Progenitor cell of endocrine pancreas (in vitro differentiated cells): ENCODE measurements at places on chromosomes 2 and 18.

DNA sequence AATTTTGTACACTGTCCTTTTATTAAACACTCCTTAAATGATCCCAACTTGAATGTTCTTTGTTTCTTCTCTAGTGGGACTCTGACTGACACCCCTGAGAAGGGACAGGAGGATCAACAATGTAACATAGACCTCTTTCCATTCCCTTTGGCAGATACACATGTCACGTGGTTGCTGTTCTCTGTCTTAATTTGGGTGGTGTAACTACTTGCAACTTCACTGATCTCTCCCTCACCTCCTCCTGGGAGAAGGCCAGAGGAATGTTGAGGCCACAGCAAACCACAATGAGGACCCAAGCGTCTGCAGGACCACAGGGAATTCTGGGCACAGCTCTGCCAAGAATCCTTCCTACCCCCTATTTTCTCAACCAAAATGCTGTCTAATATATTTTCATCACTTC lies 205.6 kb downstream of the RTP5 start:
- DNase-seq, result no peak

- DNase-seq, result no peak
These were observed 231.9 kb downstream of the RND3 start for GRCh38 chr2:150255528-150255927.

DNA sequence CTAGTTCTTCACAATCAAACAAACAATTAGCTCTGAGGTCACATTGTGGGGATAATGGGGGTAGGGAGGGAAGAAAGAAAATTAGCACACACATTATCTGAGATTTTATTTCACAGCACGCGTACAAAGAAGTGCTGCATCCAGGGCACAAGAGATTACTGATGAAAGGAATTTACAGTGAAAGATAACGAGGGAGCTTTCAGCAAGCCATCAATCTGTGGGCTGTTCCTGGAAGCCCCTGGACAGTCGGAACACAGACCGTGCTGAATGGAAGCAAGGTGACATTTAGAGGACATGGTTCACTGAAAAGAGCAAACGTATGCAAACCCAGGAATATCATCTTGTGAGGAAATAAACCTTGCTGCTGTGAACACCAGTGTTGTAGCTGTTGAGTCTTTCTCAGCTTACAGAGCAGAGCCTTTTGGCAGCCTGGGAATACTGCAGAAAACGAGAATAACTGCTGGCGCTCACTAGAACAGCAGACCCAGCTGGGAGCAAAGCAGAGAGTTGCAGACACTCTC lies 63.2 kb downstream of the SCG2 start:
- no peak for DNase-seq

DNA sequence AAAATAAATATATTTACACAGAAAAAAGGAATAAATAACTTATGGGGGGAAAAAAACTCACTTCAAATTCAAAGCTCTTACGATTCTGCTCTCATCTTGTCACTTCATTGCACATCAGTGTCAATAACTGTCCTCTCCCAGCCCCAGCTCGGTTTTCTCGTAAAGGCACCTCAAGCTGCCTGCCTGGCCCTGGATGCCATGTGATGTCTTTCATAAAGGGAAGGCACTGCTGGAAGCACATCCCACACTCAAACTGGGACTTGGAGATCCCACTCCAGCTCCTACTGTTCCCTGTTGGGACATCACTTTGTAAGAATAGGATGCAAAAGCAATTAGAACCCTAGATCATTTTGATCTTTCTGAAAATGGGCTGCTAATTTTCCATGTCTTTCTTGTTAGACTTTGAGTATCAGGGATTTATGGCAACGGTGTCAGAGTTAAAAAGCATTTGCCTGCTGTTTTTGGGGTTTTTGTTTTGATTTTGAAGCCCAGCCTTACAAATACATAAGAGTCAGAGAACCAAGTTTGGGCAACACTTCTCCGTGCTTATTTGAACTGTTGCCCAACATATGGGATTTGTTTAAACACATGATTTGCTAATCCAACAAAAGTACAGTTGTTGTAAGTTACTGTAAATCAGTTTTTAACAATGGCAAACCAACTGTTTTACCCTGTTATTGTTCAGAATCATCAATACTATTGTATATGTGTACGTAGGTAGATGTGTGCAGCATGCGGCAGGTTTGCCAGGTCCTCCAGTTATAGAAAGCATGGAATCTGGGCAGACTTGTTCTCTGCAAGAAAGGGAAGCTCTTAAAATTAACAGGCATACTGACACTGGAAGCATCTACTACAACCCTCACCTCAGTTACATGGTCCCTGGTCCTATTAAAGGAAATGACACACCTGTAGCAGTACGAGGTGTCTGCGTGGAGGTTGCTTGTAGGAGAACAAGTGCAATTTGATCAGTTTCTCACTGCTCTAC lies 20.6 kb downstream of the SERTAD2 start:
- no peak for DNase-seq

DNA sequence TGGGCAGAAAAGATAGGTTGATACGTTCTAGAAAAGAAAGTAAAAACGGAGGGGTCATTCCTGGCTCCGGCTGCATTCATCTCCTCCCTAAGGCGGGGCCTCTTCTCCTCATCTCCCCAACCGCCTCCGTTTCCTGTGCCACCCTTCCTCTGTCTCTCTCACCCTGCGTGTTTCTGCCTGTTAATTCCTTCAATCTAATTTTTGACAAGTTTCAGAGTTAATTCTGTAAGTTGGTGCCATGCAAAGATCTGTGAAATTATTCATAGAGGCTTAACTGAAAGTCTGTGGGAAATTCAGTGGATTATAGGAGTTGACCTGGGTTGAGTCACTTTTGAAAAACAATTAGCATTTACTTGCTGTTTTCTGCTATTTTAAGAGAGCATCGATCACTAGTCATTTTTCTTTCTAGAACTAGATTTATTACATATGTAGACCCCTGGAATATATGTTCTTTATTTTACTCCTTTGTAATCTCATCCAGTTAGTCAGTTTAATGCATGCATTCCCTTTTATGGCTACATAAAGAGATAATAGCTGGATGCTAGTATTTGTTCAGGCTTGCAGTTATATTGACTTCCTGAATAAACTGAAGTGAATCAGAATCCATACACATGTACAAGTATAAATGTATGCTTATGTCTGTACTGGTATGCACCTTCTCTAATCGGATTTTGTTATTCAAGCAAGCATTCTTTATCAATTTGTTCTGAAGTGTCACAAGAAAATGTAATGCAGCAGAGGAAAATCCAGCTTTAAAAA lies 91.1 kb downstream of the EML6 start:
- no peak for DNase-seq

DNA sequence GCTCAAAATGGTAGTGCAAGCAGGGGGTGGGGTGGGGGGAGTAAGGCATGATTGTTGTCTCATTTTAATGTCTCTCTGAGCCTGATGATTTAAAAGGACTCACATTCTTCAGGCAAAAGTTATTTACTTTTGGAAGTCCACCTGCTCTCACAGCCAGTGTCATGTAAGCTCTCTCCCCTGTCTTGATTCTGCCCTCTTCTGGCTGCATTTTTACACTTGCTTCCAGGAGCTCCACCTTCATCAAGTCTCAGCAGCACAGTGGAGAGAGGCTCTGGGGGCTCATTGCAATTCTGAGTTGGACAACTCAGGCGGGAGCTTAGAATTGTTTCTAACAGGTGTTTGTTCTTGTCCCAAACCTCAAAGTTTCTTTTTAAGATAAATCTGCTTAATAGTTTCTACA lies 39.2 kb downstream of the GNAL start:
- DNase-seq, result no peak

DNA sequence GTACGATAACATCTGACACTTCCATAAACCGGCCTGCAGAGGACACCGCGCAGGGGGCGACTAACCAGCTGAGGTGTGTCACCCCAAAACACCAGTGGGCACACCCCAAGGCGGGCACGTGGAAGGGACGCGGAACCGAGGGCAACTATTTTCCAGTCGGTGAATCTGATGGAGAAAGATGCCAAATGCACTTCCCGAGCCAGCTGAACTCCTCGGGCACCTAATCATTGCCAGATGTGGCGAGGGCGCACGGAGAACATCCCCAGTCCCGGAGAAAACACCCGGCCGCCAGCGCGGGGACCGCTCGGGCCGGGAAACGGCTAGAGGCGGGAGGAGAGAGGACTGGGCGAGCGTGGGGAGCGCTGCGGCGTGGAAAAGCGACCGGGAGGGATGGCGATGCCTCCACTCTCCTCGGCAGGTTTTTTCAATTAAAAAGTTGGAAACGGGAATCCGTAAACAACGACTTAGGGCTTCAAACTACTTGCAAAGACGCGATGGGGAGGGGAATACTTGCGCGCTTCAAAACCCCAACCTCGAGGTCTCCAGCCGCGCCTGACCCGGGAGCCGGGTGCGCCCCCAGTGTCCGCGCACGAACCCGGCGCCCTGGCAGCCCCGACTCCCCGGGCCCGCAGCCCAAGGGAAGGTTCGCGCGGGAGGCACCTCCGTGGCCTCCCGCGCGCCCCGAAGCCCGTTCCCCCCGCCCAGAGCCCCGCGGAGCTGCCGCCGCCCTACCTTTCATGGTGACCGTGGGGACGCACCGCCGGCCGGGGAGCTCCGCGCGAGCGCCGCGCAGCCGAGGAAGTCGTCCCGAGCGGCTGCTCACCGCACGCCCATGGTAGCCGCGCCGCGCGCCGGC lies 497 bp downstream of the COLEC12 start:
- DNase-seq, result no peak

- no peak for DNase-seq
These were observed 326.5 kb downstream of the SATB2 start for GRCh38 chr2:199131136-199131655.

DNA sequence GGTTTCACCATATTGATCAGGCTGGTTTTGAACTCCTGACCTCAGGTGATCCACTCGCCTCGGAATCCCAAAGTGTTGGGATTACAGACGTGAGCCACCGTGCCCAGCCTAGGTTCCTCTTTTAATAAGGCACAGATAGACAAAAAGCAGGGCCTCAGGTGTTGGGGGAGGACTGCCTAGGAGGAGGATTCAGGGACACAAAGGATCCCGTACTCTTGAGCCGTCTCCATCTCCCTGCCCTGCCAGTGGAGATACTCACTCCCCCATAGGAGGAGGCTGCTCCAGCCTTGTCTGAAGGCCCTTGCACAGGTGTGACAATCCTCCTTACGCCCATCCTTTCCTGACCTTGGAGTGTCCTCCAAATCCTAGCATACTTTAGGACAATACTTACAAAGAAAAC lies 32.0 kb upstream of the TFCP2L1 start:
- DNase-seq, result no peak

DNA sequence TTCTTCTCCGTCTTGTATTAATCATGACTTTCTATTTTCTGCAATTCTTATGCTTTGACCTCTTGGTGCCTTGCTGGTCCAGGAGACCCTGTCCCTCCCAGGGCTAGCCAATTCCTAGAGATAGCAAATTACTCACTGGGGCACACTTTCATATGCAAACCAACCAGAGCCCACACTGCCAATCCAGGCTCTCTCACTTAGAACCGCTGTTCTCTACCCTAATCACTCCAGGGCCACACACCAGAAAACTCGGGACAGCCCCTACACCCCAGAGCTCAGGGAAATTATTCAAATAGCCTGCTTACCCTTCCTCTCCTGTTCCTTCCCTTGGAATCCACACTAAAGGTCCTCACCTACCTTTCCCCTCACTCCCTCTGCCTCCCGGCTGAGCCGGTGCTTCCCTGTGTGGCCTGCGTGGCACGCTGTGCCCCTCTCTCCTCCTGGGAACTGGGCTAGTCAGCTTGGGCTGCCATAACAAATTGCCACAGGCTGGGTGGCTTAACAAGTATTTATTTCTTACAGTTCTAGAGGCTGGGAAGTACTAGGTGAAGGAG lies 41.7 kb downstream of the VWA3B start:
- no peak for DNase-seq

DNA sequence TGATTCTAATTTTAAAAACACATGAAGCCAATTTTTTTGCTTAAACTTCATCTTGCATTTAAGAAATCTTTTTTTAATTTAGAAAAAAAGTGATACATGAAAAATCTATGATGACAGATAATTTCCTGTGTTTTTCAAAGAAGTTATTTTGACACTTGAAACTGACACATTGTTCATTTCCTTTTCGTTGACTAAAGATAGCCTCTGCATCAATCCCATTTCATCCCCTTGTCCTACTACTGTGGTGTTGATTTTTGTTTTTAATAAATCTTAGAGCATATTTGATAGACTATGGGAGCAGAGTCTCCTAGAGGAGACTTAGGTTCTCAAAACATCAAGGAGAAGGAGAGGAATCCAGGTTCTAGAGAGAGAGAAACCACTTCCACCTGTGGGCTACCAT lies 70.9 kb downstream of the ACVR1C start:
- DNase-seq, result no peak

DNA sequence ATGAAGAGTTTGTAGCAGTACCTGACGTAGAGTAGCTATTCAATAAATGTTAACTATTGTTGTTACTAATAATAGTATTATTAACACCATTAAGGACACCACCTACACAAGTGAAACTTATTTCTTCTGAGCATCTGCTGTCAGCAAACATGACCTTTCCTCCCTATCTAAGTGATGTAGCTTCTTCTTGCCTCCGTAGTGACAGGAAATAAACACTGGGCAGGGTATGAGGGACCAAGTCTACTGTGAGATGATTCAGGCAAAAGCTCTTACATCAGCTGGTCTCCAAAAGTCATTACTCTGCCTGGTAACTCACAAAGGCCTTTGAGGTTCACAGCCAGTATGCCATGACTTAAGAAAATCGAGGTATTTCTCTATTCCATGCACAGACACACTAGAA lies 750.5 kb downstream of the CPS1 start:
- DNase-seq, result no peak

DNA sequence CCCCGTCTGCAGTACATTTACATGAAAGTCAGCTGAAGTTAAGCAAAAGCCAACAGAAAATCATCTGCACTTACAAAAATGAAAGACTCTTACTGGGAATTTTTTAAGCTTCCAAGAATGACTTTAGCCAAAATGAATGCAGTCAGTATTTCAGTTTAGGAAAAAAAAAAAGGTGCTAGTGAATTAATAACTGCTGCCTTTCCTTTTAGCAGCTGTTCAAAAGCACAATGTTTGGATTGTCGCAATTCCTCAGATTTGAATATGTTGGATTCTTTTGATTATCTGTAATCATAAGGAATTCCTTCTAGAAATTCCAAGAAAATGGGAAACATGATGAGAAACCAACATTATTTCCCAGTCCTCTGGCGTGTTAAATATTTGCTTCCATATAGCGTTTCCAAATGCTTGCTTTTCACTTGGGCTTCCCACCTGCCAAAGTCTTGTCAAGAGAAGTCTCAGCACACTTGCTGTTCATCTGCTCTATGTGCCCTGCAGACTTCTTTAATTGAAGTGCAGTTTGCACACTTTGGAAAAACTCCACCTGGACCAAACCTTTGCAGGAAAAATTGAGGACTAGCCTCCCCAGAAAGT lies 653.0 kb upstream of the SLC39A10 start:
- DNase-seq, result no peak

DNA sequence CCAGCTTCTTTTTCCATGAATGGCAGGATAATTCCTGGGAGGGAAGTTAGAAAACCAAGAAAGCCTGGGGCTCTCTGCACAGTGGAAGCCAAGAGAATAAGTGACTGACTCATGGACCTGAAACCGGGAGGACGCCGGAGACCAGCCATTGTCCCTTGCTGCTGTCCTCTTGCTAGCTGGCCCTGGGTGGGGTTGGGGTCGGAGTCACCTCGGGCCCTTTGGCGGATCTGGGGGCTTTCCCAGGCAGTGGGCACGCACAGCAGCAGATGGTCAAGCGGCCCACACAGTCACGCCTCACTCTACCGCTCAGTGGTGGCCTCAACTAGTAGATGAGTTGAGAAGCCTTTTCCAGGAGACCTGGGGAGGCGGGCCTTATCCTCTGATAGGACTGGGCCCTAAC lies 15.6 kb downstream of the EFHD1 start:
- DNase-seq, result no peak
